ENCODE measurements at places on chromosomes 1 and 21.

DNA sequence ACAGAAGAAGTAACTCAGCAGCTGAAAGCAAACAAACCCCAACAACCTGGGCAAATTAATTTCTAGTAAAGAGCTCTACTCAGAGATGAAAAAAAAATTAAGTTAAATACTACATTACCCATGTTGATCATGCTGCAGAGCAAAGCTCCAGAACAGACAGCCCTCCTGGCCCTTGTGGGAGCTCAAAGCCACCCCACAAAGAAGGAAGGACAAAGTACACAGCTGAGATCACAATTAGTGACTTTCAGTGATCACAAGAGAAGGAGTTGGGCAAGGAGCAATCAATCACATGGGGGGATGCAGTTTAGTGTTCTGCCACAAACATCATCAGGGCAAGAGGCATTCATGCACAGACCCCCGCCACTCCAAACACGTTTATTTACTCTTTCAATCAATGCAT is 114.2 kb downstream of the DAB1 start:
- DNase-seq = no peak

- DNase-seq = no peak
These were observed 6.9 kb upstream of the C1orf216 start for GRCh38 chr1:35725596-35725995.

DNA sequence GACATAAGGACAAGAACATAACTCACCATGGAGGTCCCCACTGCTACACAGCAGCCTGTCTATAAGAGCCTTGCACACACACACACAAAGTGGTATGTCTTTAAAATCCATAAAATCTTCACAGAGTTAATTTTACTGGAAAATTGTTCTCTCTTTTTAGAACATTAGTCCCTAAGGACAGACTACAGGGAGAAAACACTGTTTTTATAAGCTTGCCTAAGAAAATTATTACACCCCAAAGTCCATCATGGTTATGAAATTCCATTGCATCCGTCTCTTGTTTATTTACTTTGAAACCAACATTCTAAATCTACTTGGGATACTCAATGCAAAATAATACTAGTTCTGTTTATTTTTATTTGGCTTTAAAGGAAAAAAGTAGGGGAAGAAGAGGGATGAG is 197.4 kb downstream of the SETD4 start:
- DNase-seq = no peak

GRCh38 chr21:31459457-31459856 is 115.4 kb upstream of the TIAM1 start:
- no peak for DNase-seq

DNA sequence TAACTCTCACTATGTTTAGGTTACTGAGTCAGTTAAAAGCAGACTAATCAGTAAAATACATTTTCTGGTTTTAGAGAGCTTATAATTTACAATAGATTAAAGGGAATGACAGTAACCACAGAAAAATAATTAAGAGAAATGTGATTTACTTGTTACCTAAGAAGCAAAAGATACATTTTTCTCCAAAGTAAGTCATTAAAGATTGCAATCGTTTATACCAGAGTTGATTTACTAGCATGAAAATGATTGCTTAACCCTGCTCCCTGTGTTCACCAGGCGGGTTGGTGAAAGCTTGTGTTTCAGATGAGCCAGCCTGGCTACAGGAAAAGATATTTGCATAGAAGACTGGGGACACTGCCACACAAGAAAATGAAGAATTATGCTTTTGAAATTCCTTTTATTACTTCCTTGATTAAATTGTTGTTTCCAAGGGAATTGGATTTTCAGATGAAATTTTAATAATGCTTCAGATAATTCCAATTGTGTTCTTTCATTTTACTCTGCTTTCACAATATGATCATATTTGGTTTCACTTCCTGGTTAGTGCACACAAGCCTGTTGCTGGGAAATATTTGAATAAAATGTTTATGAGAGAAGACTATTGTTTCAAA is 27.9 kb downstream of the LRRC8B start:
- DNase-seq = no peak

DNA sequence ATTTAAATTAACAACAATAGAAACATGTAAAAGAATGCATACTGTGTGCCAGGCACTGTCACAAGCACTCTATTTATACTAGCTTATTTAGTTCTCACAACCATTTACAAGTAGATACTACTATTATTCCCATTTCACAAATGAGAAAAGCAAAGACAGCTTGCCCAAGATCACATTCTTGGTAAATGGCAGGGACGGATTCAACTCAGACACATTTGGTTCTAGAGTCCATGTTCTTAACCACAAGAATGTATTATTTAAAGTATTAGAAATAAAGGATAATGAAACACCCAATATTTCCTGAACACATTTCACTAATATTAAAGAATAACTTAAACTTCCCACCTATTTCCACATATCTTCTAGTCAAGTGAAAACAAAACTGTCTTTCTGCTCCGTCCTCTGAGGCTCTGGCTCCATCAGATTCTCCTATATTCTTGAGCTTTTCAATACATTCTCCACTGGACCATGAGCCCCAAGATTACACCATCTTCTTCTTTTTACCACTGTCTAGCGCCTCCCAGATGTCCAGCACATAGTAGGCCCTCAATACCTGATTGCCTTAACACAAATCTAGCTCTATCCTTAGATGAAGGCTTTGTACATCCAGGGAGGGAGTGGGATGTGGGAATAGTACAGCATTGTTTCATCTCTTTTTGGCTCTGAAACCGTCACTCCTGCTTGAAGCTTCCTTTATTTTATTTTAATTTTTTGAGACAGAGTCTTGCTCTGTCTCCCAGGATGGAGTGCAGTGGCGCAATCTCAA is 29.3 kb downstream of the SOD1 start:
- DNase-seq = no peak

- DNase-seq = no peak
These were observed 34.0 kb upstream of the RAP1A start for GRCh38 chr1:111585447-111586086.

All from SHP77 (cell line).